ENCODE measurements at places on chromosomes 5 and 9.

- no peak overlapping the region for H3K4me3 ChIP-seq
- H3K27me3 ChIP-seq: peaks cover 17% of the 10 kb centered on the region
- no peak for DNase-seq
- H3K27ac ChIP-seq: no peak overlapping the region
- no peaks in the 10 kb centered on the region for H3K36me3 ChIP-seq
- H3K4me1 ChIP-seq: no peaks in the 10 kb centered on the region
Observed at GRCh38 chr9:86868616-86869015, 78.7 kb downstream of the GAS1 start.

GRCh38 chr9:37990404-37991015 is 78.5 kb downstream of the SHB start:
- H3K4me1 ChIP-seq: peaks cover 12% of the 10 kb centered on the region
- no peak for DNase-seq
- no peak overlapping the region for H3K4me3 ChIP-seq
- peaks cover 5% of the 10 kb centered on the region for H3K27me3 ChIP-seq

GRCh38 chr9:106758911-106759310 is 104.1 kb upstream of the ZNF462 start:
- H3K4me1 ChIP-seq: no peaks in the 10 kb centered on the region
- H3K27me3 ChIP-seq: no peaks in the 10 kb centered on the region
- no peak overlapping the region for H3K27ac ChIP-seq
- no peak for DNase-seq
- no peak overlapping the region for H3K4me3 ChIP-seq

DNA sequence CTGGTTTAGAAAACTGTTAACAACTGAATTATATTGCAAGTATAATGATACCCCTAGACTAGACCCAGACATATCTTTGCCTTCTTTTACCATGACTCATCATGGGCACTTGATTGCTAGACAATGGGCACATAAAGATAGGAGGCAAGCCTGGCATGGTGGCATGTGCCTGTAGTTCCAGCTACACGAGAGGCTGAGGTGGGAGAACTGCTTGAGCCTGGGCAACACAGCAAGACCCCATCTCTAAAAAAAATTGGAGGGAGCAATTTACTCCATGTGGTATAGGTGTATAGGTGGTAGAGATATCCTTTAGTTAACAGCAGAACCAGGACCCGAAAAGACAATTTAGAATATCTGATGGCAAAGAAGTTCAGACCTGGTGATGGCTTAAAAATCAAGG is 51.6 kb downstream of the ELOVL7 start:
- peaks cover 13% of the 10 kb centered on the region for H3K27me3 ChIP-seq
- no peak for DNase-seq
- no peaks in the 10 kb centered on the region for H3K36me3 ChIP-seq
- no peaks in the 10 kb centered on the region for H3K4me1 ChIP-seq
- no peak overlapping the region for H3K27ac ChIP-seq
- no peak overlapping the region for H3K4me3 ChIP-seq

DNA sequence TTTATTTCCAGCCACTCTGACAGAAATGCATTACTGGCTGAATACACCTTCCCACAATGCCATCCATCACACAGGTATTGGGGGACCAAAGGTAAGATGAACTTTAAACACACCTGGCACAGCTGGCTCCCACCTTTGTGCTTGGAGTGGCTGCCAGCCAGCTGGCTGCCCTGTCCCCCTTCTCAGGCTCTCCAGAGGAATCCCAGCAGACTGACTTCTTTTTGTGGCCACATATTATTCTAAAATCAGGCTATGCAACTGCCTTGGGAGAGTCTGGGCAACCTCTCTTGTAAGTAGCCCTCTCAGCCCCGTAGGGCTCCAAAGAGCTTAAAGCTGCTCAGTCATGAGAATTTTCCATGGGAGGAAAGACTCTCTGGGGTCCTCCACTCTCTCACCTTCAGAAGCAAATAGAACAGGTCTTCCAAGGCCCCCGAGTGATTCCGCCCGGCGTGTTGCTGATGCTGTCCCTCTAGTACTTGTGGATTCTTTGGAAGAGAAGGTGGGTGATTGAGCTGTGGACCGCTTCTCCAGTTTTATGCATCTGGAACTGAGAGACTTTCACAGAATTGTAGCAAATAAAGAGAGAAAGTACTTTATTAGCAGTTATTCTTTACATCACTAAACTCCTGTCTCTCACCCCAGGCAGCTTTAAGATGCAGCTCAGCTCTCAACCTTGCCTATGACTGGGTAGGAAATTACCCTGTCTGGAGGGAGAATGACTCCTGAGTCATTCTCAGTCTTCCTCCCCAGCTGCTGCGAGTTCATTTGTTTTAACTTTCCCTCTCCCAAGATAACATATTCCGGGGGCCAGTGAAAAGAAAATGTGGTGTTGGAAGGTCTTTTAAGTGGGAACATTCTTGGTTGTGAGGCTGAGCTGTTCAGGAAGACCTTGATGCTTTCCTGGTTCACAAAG is 159.4 kb upstream of the PITX1 start:
- no peak overlapping the region for H3K27ac ChIP-seq
- no peak overlapping the region for H3K4me3 ChIP-seq
- H3K36me3 ChIP-seq: no peaks in the 10 kb centered on the region
- peaks cover 2% of the 10 kb centered on the region for H3K4me1 ChIP-seq
- H3K27me3 ChIP-seq: peaks cover 38% of the 10 kb centered on the region

GRCh38 chr9:19782005-19782404 is 6.8 kb downstream of the SLC24A2 start:
- H3K4me3 ChIP-seq: no peak overlapping the region
- no peaks in the 10 kb centered on the region for H3K36me3 ChIP-seq
- no peak for DNase-seq
- peaks cover 30% of the 10 kb centered on the region for H3K27me3 ChIP-seq
- no peak overlapping the region for H3K27ac ChIP-seq

DNA sequence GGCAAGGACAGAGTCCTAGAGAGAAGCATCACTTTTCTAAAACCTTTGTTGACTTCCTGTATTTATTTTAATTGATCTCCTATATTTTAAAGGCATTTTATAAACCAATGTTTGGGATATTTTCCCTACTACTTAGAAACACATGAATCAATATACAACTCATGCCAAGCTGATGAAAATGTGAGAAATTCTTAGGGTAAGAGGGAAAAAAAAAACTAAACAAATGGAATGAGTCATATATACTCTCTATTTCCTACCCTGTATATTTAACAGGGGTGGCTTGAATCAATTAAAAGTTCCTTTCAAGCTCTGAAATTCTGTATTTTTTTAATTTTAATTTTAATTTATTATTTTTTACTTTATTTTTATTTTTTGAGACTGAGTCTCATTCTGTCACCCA is 19.6 kb downstream of the BAAT start:
- H3K36me3 ChIP-seq: no peaks in the 10 kb centered on the region
- no peak overlapping the region for H3K27ac ChIP-seq
- no peak overlapping the region for H3K4me3 ChIP-seq
- DNase-seq: no peak

- peaks cover 13% of the 10 kb centered on the region for H3K36me3 ChIP-seq
- H3K4me3 ChIP-seq: no peak overlapping the region
- H3K27me3 ChIP-seq: no peaks in the 10 kb centered on the region
- no peak for DNase-seq
Observed at GRCh38 chr9:113274474-113275156, 757 bp downstream of the CDC26 start.

DNA sequence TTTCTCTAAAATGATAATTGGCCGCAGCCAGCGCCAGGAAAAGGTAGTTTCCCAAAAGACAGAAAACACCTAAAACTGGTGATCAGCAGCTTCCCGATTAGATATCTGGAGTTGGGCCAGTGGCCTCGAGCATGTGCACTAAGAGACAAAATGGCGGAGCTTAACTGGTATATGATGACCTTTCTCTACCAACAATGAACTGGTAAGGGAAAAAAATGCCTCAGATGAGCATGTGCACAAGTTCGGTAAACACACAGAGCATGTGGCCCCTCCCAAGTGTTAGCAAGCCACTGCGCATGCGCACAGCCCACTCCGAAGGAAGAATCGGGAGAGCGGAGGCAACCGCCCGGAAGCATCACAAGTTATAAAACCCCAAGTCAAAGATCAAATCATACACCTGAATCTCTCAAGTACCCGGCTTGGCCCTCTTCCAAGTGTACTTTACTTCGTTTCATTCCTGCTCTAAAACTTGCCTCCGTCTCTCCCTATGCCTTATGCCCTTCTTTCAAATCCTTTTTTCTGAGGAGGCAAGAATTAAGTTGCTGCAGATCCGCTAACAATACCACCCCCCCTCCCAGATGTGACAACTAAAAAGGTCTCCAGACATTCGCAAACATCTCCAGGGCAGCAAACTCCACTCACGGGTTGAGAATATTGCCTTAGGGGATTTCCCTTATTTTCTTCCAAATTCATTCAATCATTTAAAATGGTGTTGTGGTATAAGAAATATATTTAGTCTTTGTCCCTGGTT is 15.0 kb upstream of the PTBP3 start:
- peaks cover 2% of the 10 kb centered on the region for H3K36me3 ChIP-seq
- peak overlapping the region; percentile 75 for H3K4me3 ChIP-seq
- H3K27me3 ChIP-seq: peaks cover 6% of the 10 kb centered on the region
- H3K4me1 ChIP-seq: peaks cover 14% of the 10 kb centered on the region
- DNase-seq: peak; percentile 78

DNA sequence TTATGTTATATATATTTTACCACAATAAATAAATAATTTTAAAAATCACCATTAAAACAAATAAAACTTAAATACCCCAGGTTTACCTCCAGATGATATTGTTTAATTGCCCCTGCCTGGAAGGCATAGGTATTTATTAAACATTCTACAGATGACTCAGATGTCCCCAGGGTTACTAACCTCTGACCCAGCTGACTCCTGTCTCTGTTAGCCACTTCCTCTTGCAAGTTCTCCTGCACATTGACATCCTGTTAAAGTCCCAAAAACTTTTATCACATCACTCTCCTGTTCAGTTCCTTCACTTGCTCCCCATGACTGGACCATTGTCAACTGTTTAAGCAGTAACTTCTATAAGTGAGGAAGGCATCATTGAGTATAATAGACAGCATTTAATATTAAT is 37.0 kb upstream of the RAB3C start:
- no peaks in the 10 kb centered on the region for H3K36me3 ChIP-seq
- no peak overlapping the region for H3K27ac ChIP-seq
- H3K27me3 ChIP-seq: peaks cover 4% of the 10 kb centered on the region
- no peak overlapping the region for H3K4me3 ChIP-seq

DNA sequence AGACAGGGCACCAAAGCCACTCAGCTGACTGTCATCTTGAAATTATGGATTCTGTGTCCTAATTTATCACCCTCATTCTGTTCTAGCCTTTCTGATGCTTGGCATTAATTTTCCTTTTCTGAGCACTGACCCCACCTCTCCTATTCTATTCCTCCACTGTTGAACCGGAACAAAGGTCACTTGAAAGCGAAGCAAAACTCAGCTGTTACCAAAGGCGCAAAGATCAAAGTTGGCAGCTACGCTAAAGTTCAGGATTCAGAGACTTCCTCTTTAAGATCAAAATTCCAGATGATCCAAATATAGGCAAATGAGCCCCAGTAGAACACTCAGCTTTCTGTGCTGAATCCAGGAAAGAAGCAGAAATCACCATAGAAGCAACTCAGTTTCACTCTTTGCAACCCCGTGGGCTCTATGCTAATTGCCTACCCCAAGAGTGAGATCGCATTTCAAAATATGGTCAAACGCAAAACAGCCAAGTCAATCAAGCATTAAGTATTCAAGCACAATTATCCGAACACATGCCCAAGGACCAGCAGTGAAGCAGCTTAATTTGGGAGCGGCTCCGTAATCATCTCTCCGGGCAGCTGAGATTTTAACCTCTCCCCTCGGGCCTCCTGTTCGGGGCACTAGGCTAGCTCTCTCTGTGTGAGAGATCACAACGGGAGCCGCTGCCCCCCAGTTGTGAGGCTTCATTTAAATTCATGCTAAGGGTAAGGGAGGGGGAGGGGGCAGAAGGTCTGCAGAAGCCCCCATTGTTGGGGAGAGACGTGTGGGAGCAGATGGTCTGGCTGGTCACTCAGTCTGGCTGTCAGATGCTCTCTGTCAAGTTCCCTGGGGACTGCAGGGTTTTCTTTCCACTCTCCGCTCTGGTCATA is 288.6 kb downstream of the ELAVL2 start:
- H3K36me3 ChIP-seq: no peaks in the 10 kb centered on the region
- no peak overlapping the region for H3K27ac ChIP-seq
- DNase-seq: no peak
- H3K4me1 ChIP-seq: peaks cover 5% of the 10 kb centered on the region

GRCh38 chr9:113227436-113227835 is 6.1 kb downstream of the SLC31A1 start:
- H3K27me3 ChIP-seq: no peaks in the 10 kb centered on the region
- H3K27ac ChIP-seq: no peak overlapping the region
- H3K4me1 ChIP-seq: peaks cover 22% of the 10 kb centered on the region
- H3K4me3 ChIP-seq: no peak overlapping the region

- DNase-seq: no peak
- no peak overlapping the region for H3K4me3 ChIP-seq
- H3K27ac ChIP-seq: no peak overlapping the region
- peaks cover 49% of the 10 kb centered on the region for H3K27me3 ChIP-seq
- H3K4me1 ChIP-seq: no peaks in the 10 kb centered on the region
Observed at GRCh38 chr9:132809677-132810271, 68.3 kb downstream of the AK8 start.

GRCh38 chr5:31116466-31117031 is 76.9 kb upstream of the CDH6 start:
- no peaks in the 10 kb centered on the region for H3K27me3 ChIP-seq
- no peaks in the 10 kb centered on the region for H3K36me3 ChIP-seq
- no peak overlapping the region for H3K27ac ChIP-seq
- H3K4me3 ChIP-seq: no peak overlapping the region
- no peak for DNase-seq
- no peaks in the 10 kb centered on the region for H3K4me1 ChIP-seq

DNA sequence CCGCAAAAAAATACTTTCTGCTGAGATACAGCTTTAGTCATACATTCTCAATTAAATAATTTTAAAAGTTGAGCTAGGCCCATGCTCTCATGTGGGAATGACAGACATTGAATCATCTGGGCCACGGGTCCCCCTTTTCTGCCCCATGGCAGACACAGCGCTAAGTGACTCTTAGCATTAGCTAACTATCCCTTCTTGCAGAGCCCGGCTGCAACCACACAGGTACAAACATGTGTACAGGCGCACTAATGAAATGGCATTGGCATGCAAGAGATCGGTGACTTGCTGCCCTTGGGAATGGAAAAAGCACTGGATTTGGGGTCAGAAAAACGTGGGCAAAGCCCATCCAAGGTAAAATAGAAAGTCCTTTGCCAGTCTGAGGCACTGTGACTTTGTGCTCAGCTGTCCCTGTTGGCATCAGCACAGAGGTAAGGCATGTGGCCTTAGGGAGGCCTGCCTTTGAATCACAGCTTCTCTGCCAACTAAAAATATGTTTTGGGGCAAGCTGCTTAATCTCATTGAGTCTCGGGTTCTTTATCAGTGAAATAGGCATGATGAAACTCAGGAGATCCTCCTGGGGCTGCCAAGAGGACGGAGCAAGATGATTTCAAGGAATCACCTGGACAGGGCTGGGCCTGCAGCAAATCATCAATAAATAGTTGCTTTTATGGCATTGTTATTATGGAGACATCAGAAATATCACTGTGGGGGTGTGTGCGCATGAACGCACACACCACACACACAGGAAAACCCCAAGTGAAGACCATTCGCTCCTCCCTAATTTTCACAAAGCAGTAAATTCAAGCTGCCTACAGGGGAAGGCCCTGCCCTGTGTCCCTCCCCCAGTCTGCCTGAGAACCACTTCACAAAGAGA is 54.2 kb downstream of the WHRN start:
- peak overlapping the region; percentile 6 for H3K27ac ChIP-seq
- no peak for DNase-seq
- no peaks in the 10 kb centered on the region for H3K27me3 ChIP-seq
- peaks cover 29% of the 10 kb centered on the region for H3K4me1 ChIP-seq

GRCh38 chr5:54663866-54664265 is 146.3 kb downstream of the SNX18 start:
- no peaks in the 10 kb centered on the region for H3K27me3 ChIP-seq
